K562 (cell line): ENCODE measurements at places on chromosomes 16 and 17. TPM values are rescaled to one million over a fixed set of nuclear protein-coding genes. Genes with fewer than 3 reads are reported as not detected.

DNA sequence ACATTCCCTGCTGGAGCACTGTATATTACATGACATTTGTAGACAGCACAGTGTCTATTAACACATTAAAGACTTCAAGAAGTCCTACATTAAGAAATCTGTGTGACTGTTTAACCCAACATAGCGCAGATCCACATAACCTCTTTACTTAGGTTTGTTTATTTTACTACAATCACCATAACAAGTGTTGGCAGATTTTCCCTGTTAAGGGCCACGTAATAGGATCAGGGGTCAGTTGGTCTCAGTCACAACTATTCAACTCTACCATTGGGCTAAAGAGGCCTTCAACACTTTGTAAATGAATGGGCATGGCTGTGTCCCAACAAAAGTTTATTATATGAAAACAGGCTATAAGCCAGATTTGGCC, 51.3 kb upstream of the ADORA2B start:
- no peak for DNase-seq

DNA sequence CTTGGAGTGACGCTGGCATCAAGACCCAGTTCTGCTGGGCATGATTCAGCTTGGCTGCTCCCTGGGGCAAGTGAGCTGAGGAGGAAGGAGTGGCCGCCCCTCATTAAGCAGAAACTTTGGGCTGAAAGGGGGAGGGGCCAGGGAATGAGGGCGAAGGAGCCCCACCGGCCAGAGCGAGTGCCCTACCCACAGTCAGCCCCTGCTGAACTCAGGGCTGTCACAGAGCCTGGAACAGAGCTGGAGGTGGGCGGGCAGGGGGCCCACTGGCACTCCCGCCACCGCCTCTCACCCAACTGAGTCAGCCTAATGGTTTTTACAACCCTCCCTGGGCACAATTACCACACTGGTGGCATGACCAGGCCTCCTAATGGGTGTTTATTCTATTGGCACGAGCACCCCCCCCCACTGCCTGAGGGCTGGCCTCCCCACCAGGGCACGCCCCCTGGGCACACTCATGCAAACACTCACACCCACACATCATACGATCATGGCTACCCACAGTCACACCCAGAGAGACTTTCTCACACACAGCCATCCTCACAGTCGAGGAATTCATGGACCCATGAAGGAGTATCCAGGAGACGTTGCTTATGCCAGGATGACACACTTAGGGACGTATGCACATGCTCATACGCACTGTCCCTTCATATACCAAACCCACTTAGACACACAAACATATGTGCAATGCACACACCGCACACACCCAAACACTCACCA, 19.2 kb downstream of the UNC119 start:
- no peak for DNase-seq

KIF19 gene
- not detected in 2 replicates for polyA plus RNA-seq

DNA sequence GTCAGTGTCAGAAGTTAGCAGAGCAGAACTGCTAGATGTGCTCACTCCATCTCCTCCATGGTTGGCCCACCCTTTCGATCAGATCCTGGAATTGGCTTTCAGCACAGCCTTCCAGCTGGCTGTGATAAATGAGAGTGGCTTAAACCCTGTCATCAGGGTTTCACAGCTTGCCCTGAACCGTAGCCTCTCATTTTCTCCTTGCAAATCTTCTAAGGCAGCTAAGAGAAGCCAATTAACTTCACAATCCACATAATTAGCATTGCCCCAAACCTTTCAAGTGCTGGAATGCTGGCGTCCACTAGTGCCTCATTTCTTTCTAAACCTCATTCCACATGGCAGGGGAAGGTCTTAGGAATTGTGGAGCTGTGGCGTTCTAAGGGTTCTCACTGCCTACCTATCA, 21.7 kb downstream of the MILR1 start:
- DNase-seq: no peak

- no peak for DNase-seq
Measured at GRCh38 chr16:59859676-59860402, 1125.7 kb upstream of the GOT2 start.

CEP295NL gene
- polyA plus RNA-seq: not detected in 2 replicates

- no peak for DNase-seq
Measured at GRCh38 chr17:80465327-80465974, 11.0 kb downstream of the NPTX1 start.

DNA sequence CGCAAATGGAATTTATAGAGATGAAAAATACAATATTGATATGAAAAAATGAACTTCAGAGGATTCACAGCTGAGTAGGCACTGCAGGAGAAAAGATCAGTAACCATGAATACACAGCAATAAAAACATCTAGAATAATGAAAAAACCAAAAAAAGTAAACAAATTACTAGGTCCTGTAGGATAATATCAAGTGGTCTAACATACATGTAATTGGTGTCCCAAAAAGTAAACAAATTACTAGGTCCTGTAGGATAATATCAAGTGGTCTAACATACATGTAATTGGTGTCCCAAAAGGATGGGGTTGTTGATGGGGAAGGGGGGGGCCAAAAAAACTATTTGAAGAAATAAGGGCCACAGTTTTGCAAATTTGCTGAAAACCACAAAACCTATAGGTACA, 43.4 kb downstream of the ZNF18 start:
- no peak for DNase-seq

DNA sequence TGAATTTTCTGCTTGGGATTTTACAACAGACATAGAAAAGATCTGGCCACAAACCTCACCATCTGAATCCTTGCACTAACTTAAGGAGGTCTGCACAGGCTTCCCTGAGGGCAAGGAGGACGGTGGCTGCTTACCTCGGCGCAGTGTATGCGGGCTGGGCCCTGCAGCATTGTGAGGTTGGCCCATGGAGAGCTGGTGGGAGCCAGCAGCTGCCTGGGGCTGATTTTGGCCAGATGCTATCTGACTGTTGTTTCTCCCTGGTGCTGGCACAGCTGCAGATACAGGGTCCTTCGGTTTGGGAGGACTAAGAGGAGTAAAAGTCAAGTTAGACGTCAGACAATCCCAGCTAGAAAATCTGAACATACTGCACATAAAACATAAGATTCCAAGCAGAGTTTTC, 79.8 kb downstream of the ARHGAP17 start:
- no peak for DNase-seq

DNA sequence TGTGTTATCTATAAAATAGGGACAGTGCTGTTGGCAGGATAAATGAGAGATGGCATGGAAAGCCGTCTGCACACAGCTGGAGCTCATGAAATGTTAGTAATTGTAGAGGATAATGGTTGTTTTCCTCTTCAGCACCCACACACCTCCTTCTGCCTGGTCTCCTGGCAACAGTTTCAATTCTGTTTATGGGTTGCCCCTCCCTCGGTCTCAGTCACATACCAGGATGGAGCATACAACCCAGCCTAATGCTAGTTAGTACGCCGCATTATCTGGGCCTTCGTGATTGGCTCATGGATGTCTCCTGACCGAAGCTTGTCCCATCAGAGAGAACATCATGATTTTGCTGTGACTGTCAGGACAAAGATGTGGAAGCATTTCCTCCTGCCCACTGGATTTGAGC, 126.2 kb upstream of the WSCD1 start:
- DNase-seq: no peak

- DNase-seq: no peak
Measured at GRCh38 chr17:43820759-43821158, 12.2 kb downstream of the MPP3 start.
